ENCODE measurements at places on chromosomes 12 and 14.

- DNase-seq: no peak
Observed at GRCh38 chr12:113163030-113163360, 13.5 kb downstream of the CFAP73 start.

- DNase-seq: no peak
Observed at GRCh38 chr12:58206876-58207275, 265.5 kb downstream of the ATP23 start.

DNA sequence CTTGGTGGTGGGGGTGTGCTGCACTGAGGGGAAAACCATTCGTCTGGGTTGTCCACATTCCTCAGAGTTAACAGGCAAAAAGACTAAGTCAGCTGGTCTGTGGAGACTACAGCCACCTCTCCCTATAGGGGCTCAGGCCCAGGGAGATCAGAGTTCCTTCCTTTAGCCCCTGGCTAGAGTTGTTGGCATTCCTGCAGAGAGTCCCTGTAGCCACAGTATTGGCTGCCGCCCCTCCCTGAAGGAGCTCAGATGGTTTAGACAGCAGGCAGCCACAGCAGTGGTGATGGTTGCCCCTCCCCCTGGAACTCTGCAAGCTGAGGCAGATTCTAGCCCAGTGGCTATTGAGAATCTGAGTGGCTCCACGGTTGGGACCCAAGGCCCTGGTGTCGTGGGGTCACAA is 1072.5 kb upstream of the ATXN7L3B start:
- no peak for DNase-seq

- DNase-seq: no peak
Observed at GRCh38 chr14:76235628-76236027, 83.9 kb downstream of the GPATCH2L start.

- DNase-seq: no peak
Observed at GRCh38 chr14:55936691-55937090, 181.5 kb upstream of the PELI2 start.

GRCh38 chr14:76304536-76305267 is 71.2 kb upstream of the ESRRB start:
- DNase-seq: no peak

DNA sequence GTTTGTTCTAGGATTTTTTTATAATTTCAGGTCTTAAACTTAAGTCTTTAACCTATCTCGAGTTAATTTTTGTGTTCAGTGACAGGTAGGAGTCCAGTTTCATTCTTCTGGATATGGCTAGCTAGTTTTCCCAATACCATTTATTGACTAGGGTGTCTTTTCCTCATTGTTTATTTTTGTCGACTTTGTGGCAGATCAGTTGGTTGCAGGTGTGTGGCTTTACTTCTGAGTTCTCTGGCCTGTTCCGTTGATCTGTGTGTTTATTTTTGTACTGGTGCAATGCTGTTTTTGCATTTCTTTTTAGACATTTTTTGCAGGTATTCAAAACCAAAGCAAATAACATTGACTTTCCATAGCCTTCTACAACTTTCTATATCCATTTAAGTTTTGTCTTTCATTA is 121.7 kb downstream of the ETNK1 start:
- no peak for DNase-seq

GRCh38 chr12:53989227-53990113 is 4.5 kb downstream of the HOXC10 start:
- no peak for DNase-seq

DNA sequence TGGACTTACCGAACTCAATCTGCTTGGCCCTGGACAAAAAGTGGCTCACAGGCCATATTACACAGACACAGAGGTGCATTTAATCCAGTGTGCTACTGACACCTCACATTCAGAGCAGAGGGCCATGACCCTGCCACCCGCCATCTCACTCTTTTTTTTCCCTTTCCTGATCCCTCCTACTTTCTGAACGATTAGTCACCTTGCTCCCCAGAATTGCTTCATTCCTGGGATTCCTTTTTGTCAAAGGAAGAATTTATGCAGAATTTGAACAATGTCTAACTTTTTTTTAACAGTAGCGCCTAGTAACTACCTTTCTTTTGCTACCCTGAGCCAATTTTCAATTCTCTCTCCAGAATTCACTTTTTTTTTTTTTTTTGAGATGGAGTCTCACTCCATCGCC is 4.6 kb downstream of the PKP2 start:
- no peak for DNase-seq

DNA sequence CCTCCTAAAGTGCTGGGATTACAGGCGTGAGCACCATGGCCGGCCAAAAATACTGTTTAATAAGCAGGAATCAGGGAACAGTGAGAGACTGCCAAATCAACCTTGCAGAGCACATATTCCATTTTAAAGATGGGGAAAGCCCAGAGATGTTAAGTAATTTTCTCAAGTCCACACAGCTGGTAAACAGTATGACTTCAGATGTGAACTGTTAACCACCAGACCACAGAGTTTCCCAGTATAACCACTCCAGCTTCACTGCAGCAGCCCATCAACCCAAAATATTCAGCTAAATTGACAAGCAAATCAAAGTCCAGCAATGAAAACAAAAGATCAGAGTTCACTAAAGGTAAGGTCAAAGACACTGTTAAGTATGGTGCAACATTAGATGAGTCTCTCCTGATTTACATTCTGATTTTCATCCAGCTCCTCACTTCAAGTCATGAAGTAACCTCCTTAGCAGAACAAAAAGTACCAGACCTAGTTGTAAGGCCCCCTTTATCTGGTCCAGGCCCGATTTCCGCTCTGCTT is 82.1 kb downstream of the TRAFD1 start:
- no peak for DNase-seq

- no peak for DNase-seq
Observed at GRCh38 chr12:103495469-103496456, at the start of gene C12orf42. C12orf42 (minus strand) TSS chr12:103495968; CDS start chr12:103478426, 17,542 bp downstream.

DNA sequence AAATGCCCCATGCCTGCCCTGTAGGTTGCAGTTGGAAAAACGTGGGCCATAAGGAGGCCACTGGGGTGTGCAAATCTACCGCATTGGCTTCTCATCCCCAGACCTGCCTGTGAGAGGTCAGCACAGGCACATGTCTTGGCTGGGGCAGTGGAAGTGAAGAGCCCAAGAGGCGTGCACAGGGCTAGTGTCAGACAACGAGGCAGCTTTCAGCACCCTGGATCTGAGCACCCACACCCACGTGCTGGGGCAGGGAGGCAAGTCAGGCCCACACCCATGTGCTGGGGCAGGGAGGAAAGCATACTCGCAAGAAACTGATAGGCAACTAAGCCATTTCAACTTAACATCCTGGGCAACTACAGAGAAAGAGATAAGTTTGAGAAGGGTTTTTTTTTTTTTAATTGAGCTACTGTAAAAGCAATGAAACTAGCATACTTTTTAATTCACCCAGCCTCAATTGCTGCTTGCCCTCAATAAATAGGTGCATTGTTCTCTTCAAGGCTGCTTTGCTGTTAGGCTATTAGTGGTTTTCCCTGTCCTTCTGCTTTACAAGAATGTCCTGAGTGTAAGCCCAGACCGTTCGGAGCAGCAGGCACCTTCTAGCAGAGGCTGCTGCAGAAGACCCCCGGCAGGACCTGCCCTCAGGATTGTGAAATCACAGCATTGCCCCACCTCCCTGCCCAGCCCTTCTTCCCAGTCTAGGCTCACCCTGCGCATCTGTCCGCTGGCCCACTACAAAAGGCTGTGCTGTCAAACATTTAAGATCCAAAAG is 355.3 kb upstream of the FKBP4 start:
- no peak for DNase-seq

DNA sequence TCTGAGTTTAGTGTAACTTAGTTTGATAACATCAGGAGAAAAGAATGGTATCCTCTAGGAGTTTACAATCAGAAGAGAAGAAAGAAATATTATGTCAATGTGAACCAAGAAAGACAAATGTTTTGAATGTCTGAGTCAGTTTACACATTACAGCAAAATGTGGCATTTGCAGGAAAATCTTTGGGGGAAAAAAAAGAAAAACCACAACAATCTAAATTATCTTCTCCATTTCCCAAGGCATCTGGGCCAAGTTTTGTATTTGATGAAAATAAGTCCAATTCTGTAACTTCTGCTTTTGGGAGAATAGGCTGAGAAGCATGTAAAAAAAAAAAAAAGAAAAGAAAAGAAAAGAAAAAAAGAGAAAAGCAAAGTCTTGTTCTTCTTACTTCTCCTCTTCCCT is 58.8 kb upstream of the FLRT2 start:
- DNase-seq: no peak

DNA sequence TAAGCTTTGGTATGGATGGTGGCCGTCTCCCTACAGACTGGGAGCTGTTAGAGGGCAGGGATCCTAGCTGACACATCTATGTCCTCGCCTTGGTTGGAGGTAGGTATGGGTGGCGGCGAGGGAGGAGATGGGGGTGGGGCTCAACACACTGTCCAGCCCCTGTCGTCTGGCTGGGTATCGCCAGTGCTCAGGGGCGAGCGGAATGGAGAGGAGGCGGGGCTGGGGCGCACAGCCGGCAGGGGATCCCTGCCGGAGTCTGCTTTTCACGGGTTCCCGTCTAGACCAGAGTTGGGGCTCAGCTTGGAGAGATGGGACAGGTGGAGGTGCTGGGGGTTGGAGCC is 16.1 kb downstream of the TAMALIN start:
- DNase-seq: no peak

- no peak for DNase-seq
Observed at GRCh38 chr12:52865090-52865944, 16.5 kb upstream of the KRT78 start.

DNA sequence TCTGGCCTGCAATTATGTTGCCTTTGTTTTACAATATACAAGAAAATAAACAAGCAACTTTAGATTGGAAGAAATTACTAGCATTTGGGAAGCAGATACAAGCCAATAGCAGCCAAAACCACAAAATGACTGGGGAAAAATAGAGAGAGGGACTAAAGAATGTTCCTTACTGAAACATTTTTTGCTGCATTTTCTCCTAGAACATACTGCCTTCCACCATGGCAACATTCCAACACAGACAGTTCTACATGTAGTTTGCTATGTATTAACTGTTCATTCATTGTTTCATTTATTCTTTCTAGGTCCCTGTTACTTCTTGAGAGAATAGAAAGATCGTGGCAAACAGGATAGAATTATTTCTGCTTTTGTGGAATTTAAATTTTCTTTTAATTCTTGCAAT is 530.2 kb downstream of the RPS29 start:
- DNase-seq: no peak

GRCh38 chr12:70354787-70355186 is 11.3 kb upstream of the KCNMB4 start:
- no peak for DNase-seq

DNA sequence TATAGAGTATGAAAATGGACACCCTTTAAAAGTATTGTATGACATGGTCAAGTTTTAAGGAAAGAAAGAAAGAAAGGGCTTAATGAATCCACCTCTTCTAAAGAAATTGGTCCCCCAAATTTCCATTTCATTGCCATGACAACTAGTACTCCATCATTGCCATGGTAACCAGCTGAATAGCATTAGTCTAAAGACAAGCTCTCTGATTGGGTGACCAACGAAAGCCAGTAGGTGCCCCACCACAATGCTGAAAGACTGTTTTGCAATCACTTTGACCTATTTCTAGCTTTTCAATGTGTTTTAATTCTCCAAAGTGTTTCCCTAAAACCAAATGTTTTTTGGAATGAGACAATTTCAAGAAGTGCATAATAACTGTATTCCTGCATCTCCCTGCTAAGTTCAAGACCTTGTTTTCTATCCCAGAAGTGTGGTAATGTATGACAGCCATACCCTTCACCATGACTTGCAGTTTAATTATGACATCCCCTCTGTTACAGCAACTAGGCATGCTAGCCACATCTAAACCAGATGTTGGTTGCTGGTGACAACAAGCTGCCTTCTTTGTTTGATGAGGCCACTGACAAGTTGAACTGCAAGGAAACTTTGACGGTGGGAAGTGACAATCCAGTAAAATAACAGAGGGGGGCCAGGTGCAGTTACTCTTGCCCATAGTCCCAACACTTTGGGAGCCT is 46.7 kb downstream of the KICS2 start:
- no peak for DNase-seq

DNA sequence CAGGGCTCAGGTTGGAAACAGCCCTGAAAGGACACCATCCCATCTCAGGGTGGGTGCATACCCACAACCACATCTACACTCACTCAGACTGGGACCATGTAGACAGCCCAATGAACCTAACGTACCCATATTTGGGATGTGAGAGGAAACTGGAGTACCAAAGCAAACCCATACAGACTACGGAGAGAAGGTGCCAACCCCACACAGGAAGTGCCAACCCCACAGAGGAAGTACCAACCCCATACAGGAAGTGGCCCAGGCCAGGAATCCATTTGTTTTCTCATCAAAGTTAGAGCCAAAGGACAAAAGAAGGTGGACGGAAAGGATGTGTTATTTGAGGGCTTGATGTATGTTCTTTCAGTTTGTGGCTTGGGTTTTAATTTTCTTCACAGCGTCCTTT is 19.5 kb upstream of the SPIC start:
- DNase-seq: no peak

- no peak for DNase-seq
Observed at GRCh38 chr14:61227884-61228591, 53.1 kb downstream of the TMEM30B start.

DNA sequence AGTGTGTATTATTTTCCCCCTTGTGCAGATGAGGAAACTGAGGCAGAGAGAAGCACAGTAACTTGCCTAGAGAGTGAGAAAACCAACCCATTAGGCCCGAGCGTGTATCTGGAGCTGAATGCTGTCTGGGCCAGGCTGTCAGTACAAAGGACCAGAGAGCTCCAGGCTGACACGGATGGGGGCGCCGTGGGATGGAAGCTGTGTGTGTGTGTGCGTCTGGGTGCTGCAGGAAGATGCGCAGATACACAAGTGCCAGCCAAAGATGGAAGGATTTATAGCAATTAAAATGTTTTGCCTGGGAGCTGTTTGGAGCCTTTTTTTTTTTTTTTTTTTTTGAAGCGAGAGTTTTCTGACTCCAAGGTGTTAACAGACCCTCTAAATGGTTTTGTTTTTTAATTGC is 53.7 kb upstream of the GPATCH2L start:
- DNase-seq: no peak

DNA sequence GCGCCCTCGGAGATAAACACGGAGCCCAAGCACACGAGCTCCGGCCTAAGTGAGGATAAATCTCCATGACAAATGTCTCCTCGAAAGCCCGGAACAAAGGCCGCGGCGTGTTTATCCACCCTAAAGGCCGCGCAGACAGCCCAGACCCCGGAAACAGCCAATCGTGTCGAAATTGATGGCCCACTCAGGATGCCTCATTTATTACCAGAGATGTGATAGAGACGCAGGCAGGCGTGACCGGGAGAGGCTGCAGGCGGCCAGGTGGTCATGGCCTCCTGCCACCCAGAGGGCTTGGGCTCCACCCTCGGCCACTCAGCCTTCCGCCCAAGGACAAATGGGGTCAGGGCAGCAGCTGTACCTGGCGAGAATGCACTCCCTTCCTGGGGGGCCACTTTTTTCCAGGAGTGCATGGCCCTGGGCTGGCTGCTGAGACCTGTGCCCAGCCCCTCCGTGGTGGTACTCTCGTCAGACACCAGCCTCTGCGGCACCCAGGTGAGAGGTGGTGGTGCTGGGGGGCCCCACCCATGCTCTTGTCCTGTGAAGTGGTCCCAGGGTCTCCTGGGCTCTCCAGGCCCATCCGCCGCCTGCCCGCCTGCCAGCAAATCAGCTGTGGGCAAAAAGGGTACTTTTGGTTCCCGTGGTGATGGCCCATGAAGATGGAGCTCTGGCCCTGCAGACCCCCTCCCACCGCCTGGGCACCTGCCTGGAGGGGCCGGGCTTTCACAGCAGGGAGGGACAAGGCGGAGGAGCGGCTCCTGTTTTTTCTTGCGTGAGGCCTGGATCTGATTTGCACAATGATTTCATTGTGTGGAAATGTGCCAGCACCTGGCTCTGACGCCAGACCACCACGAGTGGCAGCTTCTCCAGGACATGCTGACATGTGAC is 211.5 kb upstream of the C14orf180 start:
- DNase-seq: no peak
